ENCODE measurements at places on chromosomes 6 and 20.

GRCh38 chr20:3728876-3729275, 3.6 kb upstream of the HSPA12B start:
- no peak for DNase-seq

- no peak for DNase-seq
These were observed 75.1 kb downstream of the PPP1R3G start for GRCh38 chr6:5160206-5160605.

DNA sequence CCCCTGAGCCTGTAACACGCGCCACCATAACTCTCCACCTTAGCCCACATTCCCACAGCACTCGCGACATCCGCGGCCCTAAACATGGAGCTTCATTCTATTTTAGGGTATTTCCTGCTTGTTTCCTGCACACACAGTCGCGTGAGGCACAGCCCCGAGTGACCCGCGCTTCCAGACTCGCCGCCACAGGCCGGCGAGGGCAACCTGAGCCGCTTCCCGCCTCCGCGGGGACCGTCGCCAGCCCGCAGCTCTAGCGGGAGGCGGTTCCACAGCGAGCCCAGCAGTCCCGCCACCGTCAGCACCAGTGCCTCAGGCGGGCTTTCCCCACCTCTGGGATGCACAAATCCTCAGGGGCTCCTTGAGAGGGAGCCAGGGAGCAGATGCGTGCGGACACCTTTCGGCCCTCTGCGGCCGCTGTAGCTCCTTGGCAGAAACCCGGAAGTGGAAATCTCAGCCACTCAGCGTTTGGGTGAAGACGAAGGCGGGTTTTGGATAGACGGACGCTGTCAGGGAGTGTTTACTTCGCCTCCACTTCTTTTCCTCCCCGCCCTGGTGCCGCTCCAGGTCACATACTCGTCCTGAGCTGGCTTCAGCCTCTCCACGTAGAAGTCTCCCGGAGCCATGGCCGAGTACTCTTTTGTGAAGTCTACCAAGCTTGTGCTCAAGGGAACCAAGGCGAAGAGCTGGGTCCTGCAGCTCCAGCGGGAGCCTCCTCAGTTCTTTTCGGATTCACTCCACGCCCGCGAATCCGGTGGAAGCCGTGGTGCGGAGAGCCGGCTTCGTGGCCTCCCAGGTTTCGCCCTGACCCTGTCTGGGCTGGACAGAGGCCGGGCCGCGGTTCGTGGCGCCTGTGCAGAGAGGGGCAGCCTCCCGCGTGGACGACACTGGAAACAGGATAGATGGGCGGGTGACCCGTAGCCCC, 2177.4 kb upstream of the DEFB115 start:
- DNase-seq: no peak

- DNase-seq: no peak
These were observed 11.3 kb downstream of the DIDO1 start for GRCh38 chr20:62914970-62915457.

Measured in NCI-H1105 (cell line).